ENCODE measurements at places on chromosomes 7 and 10. TPM values are rescaled to one million over a fixed set of nuclear protein-coding genes. Genes with fewer than 3 reads are reported as not detected.

EGFR gene
- not detected for total RNA-seq

SPDYE8 gene
- total RNA-seq: not detected

CRYGN gene
- not detected for total RNA-seq

UNCX gene
- total RNA-seq: not detected

CRHR2 gene
- not detected for total RNA-seq

PTF1A gene
- not detected for total RNA-seq

ADCYAP1R1 gene
- not detected for total RNA-seq

CEP41 gene
- 13.2 TPM for total RNA-seq

C7orf33 gene
- total RNA-seq: not detected

LRIT1 gene
- not detected for total RNA-seq

NPSR1 gene
- not detected for total RNA-seq

SUFU gene
- total RNA-seq: 18.0 TPM

GRCh38 chr10:33800545-33800944, 466.1 kb upstream of the NRP1 start:
- no peak for DNase-seq

GRCh38 chr10:42933448-42934340, 143.2 kb upstream of the RET start:
- no peak for DNase-seq

DNA sequence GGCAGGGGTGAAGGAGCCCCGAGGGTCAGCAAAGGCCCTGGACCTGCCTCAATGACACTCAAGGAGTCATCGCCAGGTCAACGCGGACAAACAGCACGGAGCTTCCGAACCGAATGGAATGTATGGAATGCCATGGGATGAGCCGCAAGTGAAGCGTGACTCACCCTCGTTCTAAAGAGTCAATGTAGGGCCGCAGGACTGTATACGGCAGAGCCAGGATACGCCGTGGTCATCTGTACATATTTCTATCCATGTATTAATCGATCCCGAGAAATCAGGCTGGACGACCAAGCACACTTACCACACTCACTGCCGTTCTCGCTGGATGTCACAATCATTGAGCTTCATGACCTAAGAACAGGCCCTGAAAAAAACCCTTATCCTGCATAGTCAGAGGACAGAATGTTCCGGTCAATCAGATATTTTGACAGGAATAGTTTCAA, 4.3 kb downstream of the SNX8 start:
- DNase-seq: no peak

- no peak for DNase-seq
Measured at GRCh38 chr7:87231711-87232110, 12.2 kb upstream of the TMEM243 start.

DNA sequence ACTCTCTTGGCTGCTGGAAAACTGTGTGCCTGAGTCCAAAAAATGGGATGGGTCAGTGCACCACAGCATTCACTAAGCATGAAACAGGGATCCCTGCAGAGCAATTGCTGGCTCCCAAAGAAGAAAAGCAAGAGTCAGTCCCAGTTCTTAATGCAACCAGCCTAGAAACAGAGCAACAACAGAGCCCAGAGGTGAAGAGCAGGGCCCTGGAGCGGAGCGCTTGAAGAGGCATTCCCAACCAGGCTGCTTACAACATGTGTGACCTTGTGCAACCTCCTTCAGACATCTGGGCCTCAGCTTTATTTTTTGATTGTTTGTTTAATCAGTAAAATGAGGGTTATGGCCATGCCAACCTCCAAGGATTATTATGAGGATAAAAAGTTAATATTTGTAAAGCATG, 543.7 kb upstream of the COBL start:
- DNase-seq: no peak

GRCh38 chr7:70523989-70524351, 608.0 kb upstream of the GALNT17 start:
- no peak for DNase-seq

DNA sequence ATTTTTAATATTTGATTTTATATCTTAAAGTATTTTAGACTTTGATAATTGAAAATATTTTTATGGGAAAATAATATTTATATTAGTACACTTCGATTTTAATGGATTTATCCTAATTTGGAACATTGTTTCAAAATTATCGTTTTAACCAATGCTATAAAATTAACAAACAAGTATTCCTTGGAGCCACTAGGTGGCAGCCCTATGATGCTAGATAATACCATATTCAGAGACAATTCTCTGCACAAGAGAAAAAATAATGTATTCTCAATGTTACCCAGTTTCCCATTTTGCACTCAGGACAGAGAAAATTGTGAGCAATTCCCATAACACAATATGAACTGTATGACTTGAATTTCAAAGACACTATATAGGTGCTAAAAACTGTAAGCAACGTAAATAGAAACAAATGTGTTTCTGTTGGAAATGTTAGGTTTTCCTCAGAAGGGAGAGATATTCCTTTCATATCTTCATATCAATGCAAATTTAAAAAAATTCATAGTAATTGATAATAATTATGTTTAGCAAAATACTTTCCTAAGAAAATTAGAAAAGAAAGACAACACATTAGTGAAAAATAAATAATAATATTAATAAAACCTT, 237.8 kb downstream of the SEMA3E start:
- DNase-seq: no peak

DNA sequence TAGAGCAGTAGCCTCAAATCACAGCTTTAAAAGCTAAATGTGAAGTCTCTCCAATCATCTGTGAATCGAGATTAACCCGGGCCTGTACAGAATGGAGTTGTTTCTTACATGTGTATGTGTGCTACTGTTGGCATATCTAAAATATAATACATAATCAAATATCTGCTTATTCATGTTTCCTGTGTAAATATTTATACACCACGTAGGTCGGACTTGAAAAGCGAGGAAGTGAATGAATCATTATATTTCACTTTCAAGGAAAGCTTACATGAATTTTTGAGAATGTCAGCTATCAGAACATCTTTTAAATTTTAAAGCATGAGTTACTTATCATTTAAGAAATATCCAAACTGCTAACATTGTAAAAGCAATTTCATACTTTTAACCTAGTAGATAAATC, 233.3 kb downstream of the SLC25A13 start:
- no peak for DNase-seq

- no peak for DNase-seq
Measured at GRCh38 chr7:15557686-15558085, 4.1 kb downstream of the AGMO start.

GRCh38 chr10:80281292-80281691, 8.2 kb downstream of the MAT1A start:
- peak; percentile 14 for DNase-seq

GRCh38 chr7:114922026-114922651, at the start of gene MDFIC:
Gene MDFIC (plus strand): TSS chr7:114922094. CDS start chr7:114923034, 940 bp downstream.
- peak; percentile 69 for DNase-seq

- no peak for DNase-seq
Measured at GRCh38 chr10:105743343-105744056, 1102.4 kb downstream of the SORCS3 start.

- no peak for DNase-seq
Measured at GRCh38 chr7:140640727-140641523, at the start of gene DENND2A. Gene DENND2A (minus strand): TSS chr7:140640813. CDS start chr7:140602397, 38,416 bp downstream.

GRCh38 chr7:96826089-96826488, 116.4 kb upstream of the SEM1 start:
- no peak for DNase-seq

DNA sequence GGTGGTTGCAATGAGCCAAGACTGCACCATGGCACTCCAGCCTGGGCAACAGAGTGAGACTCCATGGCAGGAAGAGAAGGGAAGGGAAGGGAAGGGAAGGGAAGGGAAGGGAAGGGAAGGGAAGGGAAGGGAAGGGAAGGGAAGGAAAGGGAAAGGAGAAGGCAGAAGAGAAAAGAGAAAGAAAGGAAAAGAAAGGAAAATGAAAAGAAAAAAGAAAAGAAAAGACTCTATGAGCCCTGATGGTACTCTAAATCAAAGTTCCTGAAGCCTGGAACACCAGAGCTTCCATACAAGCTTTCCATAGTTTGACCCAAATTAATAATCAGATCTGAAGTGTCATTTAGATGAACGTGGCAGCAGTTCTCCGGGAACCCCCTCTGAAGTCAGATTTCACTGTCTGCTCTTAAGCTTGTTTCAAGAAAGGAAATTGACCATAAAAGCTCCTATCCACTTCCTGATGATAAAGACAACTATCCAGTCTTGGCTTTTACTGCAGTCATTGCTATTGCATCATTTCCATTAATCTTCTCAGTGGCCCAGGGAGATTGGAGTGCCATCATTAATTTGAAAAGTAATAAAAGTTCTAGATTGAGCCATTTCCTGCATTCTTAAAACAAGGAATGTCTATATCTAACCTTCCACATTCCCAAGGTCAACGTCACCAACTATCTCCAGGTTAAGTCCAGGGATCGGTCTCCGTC, 44.2 kb upstream of the FRMD4A start:
- DNase-seq: no peak

GRCh38 chr7:138204285-138204981, 128.2 kb downstream of the AKR1D1 start:
- no peak for DNase-seq

- no peak for DNase-seq
Measured at GRCh38 chr7:104007614-104008013, 18.2 kb upstream of the RELN start.

DNA sequence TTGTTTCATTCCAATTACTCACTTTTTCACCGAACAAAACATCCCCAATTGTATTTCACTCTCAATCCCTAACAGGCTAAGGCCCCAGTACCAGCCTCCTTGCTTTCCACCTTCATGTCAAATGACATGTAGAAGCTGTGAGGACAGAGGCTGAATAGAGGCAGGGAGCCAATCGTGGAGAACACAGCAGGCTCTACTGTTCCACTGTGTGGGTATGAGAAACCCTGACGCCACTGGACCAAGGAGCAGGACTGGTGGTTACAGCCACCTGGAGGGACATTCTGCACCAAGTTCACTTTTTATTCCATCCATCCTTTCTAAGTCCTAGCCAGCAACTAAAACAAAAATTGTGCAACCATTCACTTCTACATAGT, 502.8 kb downstream of the SORCS1 start:
- DNase-seq: no peak

- no peak for DNase-seq
Measured at GRCh38 chr7:15326044-15326644, 235.7 kb downstream of the AGMO start.

DNA sequence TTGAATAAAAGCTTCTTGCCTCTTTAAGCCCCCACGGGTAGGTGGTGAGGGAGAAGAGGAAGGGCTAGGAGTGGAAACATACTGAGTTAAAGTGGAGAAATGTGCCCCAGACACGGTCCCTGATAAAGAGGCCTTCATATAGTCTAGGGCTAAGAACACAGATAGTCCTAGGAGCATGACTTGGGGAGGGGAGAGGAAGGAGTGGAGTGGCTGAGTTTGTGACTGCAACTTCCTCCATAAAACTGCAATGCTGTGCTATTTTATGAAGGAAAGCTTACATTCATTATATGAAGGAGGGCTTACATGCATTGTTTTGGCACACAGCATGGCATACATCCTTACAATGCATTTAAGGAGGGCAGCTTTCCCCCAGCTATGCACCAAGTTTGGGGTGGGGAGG, 1129.4 kb upstream of the LRRTM3 start:
- DNase-seq: no peak

DNA sequence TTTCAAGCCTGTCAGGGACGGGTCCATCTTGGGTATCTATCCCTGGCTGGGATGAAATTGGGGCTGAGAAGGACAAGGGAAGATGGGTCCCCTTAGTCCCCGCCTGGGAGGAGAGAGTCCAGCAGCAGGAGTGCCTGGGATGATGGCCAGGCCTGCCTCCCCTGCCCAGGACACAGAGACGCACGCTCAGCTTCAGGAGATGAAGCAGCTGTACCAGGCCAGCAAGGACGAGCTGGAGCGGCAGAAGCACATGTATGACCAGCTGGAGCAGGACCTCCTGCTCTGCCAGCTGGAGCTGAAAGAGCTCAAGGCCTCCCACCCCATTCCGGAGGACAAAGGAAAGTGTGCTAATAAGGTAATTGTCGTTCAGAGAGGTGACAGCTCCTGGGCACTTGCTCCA, 15.4 kb downstream of the CCDC136 start:
- DNase-seq: no peak

- no peak for DNase-seq
Measured at GRCh38 chr10:132532749-132533560, 4.6 kb upstream of the INPP5A start.

DNA sequence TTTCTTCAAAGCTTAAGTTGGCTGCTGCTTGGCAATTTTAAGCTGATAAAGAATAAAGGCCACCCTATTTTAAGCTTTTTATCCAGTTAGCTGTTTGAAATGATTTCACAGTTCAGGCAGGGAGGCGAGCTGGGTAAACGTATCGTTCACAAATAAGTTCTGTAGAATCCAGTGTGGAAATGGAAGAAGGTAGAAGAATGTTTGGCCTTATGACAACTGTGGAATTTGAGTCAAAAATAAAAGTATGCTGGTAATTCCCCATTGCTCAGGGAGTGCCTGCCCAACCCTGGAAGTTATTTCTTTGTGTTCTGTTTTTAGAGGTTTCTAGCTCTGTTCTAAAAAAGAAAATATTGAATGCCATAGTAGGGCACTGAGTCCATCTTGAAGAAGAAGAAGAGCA, 113.1 kb downstream of the ARL4A start:
- no peak for DNase-seq

- no peak for DNase-seq
Measured at GRCh38 chr7:1251796-1252539, 19.3 kb downstream of the UNCX start.

DNA sequence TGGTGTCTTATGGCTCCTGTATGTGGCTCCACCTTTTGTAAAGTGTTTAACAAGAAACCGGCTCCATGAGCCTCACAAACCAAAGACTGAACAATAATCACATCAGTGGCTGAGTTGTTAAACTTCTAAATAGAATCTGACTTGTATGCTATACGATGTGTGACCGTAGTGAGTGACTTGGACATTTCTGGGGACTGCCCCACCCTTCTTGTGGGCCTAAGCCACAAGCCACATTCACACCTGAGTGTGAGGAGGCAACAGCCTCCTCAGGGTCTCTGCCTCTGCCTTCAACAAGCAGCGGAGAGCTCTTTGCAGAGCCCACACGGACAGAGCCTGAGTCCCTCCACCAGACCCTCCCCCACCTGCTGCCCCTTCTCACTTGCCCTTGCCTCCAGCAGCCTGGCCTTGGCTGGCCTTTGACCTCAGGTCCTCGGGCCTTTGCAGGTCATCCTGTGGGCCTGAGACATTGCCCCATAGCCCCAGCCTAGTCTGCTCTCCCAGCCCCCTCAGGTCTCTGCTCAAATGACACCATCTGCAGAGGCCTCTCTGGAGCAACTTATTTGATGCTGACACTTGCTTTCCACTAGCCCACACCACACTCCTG, 156.8 kb upstream of the TNS3 start:
- no peak for DNase-seq

- no peak for DNase-seq
Measured at GRCh38 chr10:58714409-58714808, 201.7 kb downstream of the BICC1 start.

GRCh38 chr7:27324246-27324645, 81.6 kb downstream of the EVX1 start:
- no peak for DNase-seq

Data from activated CD4-positive, alpha-beta memory T cell treated with anti-CD3 and anti-CD28 coated beads, Interleukin-2, amount 10 ng/mL, durations not matched to agents 7 days and 5 days (primary cell).